ENCODE measurements at places on chromosomes 3 and 15. TPM values are rescaled to one million over a fixed set of nuclear protein-coding genes. Genes with fewer than 3 reads are reported as not detected.

DNA sequence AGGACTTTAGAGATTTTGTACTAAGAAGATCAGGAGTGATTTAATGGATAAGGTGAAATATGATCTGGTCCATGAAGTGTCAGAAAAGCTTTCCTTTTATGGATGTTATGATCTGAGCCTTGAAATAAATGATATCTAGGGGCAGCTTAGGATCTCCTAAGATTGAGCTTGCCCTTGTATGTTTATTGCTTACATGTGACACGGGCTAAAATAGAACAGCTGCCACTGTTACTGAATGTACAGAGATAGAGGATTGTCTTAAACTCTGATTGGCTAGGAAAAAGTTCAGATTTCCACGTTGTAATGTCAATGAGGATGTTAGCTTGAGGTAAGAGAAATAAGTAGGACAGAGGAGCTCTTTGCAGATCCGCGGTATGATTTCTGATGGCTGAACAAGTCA, 8.8 kb downstream of the FYTTD1 start:
- no peak for DNase-seq

DNA sequence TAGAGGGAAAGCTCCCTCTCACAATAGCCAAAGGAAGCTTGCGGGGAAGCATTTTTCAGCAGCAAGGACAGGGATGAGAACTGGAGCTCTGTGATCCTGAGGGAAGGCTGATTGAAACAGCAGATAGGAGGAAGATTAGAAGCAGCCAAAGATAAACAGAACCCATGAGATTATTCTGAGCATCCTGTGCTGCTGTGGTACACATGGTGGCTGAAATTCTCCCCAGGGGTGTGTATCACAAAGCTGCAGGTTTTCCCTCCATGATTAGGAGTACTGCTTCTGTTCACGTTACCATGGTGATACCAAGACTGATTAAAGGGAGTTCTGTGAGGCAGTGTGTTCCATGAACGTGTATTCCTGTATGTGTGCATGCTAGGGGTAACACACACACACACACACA, 30.3 kb upstream of the PSMD6 start:
- DNase-seq, result no peak

ISLR gene
- not detected for total RNA-seq

MCF2L2 gene
- 3.4 TPM for total RNA-seq
